ENCODE measurements at places on chromosomes 3 and 15.

- DNase-seq, result no peak
Measured at GRCh38 chr3:138213398-138214085, 26.4 kb downstream of the ARMC8 start.

GRCh38 chr3:56751056-56751707 is 50.6 kb downstream of the ARHGEF3 start:
- DNase-seq, result no peak

GRCh38 chr15:55574096-55574495 is 14.0 kb downstream of the PYGO1 start:
- no peak for DNase-seq

- peak; percentile 9 for DNase-seq
Measured at GRCh38 chr3:63863150-63864007, at the start of the genes ATXN7 and THOC7. Gene ATXN7 (plus strand): TSS chr3:63863867. CDS start chr3:63912599, 48,732 bp downstream. Gene THOC7 (minus strand): TSS chr3:63863805. CDS start chr3:63863790, 15 bp downstream.

DNA sequence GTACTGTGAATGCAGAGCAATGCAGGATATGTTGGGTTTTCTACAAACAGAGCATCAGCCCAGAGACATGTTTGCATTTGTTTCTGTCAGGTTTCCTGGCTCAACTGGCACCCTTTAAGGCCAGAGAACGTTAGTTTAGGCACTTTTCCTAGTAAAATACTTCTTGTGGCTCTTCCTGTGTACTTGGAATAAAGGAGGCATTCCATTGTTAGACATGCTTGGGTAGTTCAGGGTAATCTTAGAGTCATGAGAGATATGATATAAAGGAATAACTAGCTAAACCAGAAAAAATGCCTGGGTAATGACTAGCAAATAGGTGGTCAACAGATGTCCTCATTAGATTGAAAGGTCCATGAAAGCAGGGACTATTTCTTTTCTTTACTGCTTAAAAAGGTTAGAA is 60.4 kb upstream of the RBM5 start:
- no peak for DNase-seq

GRCh38 chr15:70722266-70723121 is 40.9 kb downstream of the UACA start:
- no peak for DNase-seq

DNA sequence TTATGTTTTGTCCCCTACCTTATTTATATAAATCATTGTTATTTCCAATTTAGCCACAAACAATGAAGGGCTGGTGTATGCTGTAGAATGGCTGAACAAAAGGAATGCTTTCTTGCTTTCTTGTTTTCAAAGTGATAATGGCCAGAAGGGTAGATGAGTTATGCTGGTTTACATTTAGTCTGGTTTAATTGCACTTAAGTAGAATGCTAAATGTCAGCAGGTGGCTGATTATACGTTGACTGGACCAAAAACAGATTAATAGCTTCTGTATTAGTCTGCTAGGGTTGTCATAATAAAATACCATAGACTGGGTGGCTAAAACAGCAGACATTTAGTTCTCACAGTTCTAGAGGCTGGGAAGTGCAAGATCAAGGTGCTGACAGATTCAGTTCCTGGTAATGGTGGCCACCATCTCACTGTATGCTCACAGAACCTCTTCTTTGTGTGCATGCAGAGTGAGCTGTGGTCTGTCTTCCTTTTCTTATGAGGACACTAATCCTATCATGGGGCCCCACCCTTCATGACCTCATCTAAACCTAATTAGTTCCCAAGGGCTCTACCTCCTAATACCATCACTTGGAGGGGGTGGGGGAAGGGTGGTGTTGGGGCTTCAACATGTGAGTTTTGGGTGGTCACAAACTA is 17.1 kb upstream of the XIRP1 start:
- no peak for DNase-seq

DNA sequence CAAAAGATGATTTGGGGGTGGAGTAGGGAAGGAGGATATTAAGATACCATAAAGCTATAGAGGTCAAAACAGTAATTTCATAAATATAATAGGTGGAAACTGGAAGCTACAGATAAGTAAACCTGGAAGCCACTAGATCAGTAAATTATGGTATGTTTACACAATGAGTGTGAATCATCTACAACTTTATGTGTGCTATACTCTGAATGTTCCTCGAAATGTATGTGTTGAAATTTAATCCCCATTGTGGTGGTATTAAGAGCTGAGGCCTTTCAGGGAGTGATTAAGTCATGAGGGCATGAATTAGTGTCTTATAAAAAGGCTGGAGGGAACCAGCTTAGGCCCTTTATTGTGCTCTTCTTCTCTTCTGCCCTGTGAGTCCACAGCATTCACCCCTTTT is 25.2 kb downstream of the EOMES start:
- DNase-seq, result no peak

DNA sequence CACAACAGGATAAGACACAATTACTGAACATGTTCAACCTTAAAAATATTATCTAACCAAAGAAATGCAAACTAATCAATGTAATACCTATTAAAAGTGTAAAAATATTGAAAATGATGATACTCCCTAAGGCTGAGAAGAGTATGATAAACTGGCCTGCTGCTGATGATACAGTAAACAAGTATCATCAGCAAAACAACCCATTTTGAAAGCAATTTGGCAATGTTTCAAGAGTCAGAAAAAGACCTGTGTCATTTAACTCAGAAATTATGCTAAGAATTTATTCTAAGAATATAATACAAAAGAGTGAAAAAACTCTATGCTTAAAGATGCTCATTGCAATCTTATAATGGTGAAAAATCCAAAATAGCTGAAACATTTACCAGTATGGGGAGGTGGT is 22.1 kb downstream of the CCDC191 start:
- DNase-seq, result no peak

- DNase-seq, result no peak
Measured at GRCh38 chr3:142013326-142013980, 135.9 kb downstream of the TFDP2 start.

- no peak for DNase-seq
Measured at GRCh38 chr3:152943645-152944044, 108.7 kb downstream of the P2RY1 start.

- DNase-seq, result no peak
Measured at GRCh38 chr15:62510791-62511190, 345.7 kb upstream of the C2CD4B start.

DNA sequence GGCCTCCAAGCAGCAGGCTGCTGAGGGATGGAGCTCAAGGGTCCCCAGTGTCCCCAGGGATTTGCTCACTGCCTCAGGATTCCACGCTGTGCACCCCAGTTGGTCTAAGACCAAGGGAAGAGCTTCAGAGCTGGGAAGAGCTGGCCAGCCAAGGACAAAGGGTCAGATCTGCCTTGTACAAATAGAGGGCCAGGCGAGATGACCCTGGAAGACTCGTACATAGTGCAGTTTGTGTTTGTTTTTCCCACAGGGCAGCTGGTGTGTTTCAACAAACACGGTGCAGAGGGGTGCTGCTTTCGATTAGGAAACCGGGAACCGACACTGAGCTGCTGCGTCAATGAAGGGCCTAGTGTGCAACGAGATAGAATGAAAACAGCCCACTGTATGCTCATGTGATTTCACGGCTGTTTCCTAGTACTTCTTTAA is 56.1 kb upstream of the TRPM1 start:
- DNase-seq, result no peak

DNA sequence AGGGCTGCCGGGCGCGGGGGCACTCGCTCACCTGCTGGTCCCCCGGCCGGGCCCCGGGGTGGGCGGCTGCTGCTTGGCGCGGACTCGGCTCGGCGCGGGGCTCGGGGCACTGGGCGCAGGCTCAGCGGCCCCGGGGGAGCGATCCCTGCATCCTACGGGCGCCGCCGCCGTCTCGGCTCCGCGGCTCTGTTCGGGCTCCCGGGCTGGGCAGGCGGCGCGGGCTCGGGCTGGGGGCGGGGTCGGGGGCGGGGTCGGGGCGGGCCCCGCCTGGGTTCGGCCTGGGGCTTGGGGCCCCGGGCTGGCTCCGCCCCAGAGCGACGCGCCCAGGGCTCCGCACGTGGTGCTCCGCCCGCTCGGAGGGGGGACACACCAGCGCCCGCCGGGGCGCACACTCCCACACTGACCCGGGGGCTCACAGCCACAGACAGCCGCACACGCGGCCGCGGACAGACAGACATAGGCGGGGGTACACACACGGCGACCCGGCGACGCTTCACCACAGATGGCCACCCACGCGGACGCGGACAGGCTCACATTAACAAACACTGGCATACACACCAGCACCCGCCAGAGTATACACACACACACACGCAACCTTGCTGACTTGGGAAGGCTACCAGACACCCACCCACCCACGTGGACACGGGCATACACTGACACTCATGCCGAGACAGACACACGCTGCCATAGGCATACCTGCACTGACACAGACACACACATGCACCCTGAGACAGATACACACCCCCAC is at the start of gene SCN5A:
Gene SCN5A (minus strand): TSS at position 188 of the 748 bp plus-strand sequence. CDS start 16,380 bp downstream, outside the sequence.
- no peak for DNase-seq

DNA sequence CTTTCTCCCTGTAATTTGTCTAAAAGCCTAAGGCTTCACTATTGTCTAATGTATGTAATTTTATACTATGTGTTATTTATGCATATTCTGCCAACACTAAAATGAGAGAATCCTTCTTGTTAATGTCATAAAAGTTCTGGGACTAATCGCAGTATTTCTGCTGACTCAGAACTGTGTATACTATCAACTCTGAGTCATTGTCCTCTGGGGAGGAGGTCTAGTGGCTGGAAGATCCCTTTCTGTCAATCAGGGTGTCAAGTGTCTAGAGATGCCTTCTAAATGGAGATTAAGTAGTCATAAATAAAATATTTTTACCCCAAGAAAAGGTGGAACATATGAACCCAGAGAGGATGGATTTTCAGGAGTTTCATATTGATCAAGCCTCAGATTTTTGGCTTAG is 473.4 kb downstream of the AGBL1 start:
- no peak for DNase-seq

GRCh38 chr3:105950881-105951600 is 82.2 kb upstream of the CBLB start:
- DNase-seq, result no peak

- DNase-seq, result no peak
Measured at GRCh38 chr3:23319366-23320312, 116.5 kb downstream of the UBE2E2 start.

DNA sequence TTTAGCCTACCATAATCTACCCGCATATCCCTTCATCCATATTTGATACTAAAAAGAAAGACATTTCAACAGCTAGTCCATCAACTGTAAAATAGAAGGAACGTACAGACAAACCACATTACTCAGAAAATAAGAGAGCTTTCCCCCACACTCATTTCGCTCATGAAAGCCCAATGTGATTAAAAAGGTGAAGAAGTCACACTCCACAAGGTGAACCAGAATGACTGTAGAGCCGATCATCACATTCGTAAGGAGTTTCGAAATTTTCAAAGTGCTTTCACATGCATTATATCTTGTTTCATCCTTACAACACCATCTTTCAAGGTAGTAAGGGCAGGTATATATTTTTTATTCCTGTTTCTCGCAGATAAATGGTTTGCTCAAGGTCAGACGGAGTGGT is 225.3 kb downstream of the FOXP1 start:
- no peak for DNase-seq

DNA sequence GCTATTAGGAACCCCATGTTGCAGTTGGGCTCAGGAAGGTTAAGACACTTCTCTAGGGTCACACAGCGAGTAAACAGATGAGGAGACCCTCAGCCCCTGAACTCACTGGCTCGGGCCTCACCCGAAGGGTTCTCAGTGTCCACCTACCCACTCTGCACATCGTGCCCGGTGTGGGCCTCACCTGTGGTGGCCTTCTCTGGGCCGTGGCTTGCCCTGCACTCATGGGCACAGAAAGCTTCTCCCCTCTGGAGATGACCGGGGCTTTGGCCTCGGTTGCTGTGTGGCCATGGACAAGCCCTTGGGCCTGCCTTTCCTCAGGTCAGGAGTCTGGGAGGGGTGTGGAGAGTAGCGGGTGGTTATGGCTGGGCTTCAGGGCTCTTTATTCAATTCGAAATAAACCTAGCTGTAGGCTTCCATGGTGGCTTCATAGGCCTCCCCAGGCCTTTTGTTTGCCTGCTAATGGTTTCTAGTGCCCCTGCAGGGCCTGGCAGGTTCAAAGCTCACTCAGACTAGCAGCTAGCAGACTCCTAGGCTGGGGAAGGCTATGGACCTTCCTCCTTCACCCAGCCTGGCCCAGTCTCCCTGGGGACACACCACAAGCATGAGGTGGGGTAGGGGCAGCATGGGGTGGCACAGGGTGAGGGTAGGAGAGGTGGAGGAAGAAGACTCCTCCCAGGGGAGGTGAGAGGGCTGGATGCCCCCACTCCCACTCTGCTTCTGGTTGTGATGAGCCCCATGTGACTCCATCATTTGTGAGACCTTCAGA is 103.1 kb downstream of the LINGO1 start:
- no peak for DNase-seq

- no peak for DNase-seq
Measured at GRCh38 chr3:36164400-36164799, 215.9 kb upstream of the STAC start.

DNA sequence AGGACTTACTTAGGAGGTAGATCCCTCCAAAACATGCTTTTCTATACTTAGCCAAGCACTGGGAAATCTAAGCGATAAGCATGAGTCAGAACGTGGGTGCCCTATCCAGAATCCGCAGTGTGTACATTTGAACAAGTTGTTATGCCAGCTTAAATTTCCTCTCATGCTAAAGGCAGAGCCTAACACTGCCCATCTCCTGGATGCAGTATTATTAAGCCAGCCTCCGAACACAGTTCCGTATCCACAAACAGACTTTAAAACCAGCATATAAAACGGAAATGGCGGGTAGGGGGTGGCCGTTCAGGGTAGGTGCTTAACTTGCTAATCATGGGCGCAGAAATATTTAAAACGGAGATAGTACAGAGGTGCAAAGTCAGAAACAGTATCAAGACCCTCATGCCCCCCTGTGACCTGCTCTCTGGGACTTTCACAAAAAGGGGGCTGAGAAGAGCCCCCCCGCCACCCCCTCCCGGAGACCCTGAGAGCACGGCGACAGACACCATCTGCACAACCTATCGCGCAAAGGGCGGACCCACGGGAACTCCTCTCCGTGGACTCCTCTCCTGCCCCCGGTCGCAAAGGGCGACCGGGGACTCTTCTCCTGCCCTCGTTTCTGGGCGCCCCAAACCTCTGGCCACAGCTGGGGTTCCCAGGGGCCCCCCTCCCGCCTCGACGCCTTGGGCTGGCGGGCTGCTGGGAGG is 889 bp upstream of the LRRIQ4 start:
- peak; percentile 47 for DNase-seq

DNA sequence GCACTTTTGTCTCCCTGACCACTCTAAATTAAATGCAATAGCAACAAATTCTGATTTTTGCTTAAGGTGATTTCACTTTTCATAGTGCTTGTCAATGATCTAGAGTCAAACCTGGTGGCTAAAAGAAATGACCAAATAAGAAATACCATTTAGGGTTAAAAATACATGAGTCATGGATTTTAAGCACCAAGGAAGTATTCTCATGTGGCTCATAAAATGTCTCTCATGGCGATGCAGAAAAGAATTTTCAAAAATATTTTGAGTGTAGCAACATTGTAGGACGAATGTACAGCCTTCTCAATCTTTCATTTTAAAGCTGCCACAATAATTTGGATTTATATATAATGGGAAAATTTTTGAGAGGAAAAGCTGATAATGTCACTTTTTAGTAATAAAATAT is 193.6 kb downstream of the EPHA3 start:
- DNase-seq, result no peak

DNA sequence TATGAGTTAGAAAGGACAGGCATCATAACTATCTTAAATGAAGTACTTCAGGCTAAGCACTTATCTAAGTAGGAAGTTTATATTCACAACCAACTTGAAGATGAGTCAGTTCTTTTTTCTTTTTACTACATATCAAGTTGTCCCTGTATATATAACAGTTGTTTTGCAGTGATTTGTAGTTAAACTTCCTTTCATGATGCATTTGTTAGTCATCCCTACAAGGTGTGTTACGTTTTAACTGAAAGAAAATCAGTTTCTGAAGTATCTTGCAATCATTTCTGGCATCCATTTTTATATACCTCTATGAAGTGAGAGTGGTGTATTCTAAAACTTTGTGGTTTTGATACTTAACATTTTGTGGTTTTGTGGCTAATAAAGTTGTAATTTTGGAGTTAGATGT is 46.1 kb downstream of the ZFAND6 start:
- DNase-seq, result no peak
